ENCODE measurements at places on chromosomes 16 and 17.

GRCh38 chr17:64042700-64043485 lies 22.5 kb upstream of the ICAM2 start:
- no peak for DNase-seq

DNA sequence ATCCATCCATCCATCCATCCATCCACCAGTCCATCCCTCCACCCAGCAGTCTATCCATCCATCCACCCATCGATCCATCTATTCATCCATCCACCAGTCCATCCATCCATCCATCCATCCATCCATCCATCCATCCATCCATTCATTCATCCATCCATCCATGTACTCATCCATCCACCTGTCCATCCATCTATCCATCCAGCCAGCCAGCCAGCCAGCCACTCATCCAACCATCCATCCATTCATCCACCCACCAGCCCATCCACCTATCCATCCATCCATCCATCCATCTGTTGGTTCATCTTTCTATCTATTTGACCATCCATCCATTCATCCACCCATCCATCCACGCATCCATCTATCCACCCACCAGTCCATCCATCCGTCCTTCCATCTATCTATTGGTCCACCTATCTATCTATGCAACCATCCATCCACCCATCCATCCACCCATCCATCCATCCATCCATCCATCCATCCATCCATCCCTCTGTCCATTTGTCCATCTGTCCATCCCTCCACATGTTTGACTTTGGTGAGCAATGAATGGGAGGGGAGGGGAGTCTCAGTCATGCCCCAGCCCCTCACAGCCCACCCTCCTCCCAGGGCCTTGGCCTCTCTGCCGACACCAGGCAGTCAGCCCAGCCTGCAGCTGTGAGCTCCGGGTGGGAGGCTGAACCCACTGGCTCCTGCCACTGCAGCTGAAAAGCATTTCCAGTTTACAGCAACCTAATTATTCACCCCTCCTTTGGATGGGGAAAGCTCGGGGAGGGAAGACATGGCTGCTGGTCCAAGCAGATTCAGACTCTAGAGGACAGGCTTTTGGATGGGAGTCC lies 38.1 kb upstream of the SSTR5 start:
- DNase-seq, result no peak

DNA sequence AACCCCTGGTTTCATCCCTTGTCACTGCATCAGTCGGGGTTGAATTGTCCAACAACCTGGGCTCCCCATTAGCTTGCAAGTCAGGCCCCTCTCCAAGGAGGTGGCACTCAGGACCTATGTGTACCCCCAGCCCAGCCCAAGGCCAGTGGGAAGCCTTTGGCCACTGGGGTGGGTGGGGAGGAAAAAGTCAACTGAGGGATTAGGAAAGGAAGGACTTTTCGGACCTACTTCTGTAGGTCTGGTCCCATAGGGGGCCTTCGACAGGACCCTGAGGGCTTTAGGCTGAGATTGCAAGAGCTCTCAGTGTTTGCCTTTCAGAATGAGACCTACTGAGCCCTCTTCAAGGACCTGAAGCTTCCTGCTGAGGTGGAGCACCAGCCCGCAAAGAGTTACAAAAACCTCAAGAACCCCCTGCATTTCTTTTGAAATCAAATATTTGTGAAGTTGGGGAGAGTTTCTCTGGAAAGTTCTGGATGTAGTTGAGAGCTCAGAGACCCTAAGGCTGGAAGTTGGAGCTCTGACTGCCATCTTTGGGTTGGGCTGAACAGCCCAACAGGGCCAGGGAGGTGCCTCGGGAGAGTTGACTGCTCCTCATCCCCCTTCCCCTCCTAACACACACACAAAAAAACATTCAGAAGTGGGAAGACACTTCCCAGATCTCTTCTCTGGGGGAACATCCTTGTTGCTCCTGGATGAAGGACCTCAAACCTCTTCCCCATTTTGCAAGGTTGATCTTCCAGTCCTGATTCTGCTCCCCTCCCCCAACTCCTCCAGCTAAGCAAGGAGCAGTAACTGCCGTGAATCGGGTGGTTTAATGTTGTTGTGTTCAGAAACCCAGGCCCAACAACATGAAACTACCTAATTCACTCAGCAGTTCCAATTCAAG lies 5.8 kb upstream of the HOXB9 start:
- no peak for DNase-seq

DNA sequence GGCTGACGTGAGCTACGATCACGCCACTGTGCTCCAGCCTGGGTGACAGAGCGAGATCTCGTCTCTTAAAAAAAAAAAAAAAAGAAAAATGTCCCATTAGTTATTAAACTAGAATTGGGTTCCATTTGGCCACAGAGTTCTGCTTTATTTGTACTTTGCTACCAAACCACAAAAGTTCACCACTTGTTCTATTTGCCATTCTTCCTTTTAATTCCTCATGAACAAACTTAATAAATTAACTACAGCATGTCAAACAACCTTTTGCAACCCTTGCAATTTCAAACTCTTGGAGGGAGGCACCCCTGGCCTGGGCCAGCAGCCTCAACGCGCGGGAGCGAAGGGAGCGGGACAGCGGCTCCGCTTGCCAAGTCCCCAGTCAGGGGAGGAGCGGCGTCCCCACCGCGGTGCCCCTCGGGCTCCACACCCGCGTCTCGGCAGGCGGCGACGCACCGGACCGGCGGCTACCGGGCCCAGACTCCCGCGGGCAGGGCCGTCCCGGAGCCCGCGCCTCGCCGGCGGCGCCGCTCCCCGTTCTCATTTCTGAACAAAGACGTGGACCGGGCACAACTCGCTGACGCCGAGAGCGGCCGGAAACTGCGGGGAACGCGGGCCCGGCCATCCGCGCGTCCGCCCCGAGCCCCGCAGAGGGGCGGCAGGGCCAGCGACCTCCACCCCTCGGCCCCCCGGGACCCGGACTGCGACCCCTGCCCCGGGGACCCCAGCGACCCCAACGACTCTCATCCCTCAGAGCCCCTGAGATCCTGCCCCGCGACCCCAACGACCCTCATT lies 775 bp downstream of the CYTH1 start:
- no peak for DNase-seq

DNA sequence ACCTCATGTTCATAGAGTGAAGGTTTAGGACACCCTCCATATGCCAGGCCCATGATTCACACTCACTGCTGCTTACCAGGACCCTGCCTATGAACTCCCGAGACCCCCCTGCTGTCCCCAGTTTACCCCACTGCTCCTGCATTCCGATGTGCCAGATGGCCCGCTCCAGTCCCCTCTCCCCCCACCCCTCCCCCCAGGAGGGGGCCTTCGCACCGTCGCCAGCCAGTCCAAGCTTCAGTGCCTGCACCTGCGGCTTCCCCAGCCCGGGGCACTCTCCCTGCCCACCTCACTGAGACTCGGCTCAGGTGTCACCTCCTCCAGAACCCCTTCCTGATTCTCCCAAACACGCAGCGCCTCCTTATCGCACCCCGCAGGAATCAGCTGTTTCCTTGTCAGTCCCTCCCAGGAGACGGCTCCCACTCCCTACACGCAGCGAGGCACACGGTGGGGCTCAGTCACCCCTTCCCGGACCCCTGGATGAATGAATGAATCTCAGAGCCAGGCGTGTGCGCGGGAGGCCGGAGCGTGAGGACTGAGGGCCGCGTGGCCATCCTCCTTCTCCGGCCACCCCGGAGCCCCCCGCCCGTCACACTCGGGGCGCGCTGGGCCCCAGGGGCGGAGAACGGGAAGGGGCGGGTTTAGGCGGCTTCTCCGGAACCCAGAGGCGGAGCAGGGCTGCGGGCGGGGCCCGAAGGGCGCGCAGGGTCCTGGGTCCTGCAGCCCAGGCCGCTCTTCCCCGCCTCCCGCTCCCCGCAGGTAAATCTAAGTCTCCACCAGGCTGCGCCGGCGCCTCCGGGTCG lies 1.6 kb downstream of the MYO1C start:
- peak; percentile 63 for DNase-seq

DNA sequence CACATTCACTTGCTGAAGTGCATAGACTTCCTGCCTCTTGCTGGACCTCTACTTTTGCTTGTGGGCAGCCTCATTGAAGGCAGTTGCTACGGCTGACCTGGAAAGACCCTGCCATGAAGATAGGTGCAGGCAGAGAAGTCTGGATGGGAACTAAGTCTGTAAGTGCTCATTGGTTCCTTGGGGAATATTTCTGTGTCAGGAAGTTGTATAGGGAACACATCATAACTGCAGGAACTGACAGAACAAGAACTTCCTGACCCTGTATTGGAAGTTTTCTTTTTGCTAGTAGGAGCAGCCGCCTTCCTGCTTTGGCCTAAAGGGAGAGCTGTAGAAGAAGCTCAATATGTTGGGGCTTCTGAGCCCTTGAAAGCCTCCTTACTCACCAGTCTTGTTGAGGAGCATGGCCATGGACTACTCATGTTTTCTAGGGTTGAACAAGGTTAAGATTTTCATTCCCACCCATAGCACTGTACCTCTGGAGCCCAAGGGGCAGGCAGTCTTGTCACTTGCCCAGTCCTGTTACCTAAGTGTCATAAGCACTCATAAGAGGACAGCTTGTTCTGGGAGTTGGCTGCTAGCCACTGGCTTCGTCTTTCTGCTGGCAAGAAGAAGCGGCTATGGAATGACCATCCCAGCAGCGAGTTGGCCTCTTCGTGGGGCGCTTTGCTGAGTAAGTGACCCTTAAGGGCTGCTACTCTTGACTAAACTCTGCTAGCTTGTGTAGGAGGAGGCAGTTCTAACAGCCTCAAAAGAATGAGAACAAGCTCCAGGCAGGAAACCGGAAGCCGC lies 7.2 kb downstream of the UBFD1 start:
- no peak for DNase-seq

GRCh38 chr16:87332150-87332549 lies 15.0 kb upstream of the C16orf95 start:
- DNase-seq, result no peak

DNA sequence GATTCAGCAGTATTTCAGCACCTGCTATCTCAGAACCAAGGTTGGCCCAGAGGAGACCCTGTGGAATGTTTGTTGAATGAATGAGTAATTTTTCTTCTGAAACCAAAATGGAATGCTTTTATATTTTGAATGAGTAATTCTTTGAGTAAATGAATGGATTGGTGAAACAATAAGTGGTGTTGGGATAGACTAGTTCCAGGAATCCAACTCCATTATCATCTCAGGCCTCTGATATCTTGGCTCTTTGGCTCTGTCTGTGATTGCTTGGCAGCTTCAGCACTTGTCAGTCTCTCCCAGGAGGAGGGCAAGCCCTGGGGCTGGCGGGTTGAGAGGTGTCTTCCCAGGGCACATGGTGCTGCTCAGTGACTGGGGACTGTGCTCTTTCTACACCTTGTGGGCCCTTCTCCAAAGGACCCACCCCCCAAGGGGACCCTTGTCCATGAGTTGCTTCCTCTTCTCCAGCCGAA lies 284.4 kb upstream of the FOXF1 start:
- no peak for DNase-seq

GRCh38 chr16:86396422-86396821 lies 113.9 kb upstream of the FOXF1 start:
- no peak for DNase-seq

GRCh38 chr16:49658531-49658930 lies 197.4 kb downstream of the ZNF423 start:
- no peak for DNase-seq

- no peak for DNase-seq
Observed at GRCh38 chr17:2421315-2422147, 20.7 kb upstream of the MNT start.

- DNase-seq, result no peak
Observed at GRCh38 chr16:70777973-70778406, 23.0 kb downstream of the VAC14 start.

- no peak for DNase-seq
Observed at GRCh38 chr17:725084-725483, 7.3 kb upstream of the TLCD3A start.

- no peak for DNase-seq
Observed at GRCh38 chr17:31532526-31532925, 141.1 kb downstream of the RAB11FIP4 start.

GRCh38 chr16:70331588-70332358 lies 14.9 kb upstream of the DDX19A start:
- no peak for DNase-seq

DNA sequence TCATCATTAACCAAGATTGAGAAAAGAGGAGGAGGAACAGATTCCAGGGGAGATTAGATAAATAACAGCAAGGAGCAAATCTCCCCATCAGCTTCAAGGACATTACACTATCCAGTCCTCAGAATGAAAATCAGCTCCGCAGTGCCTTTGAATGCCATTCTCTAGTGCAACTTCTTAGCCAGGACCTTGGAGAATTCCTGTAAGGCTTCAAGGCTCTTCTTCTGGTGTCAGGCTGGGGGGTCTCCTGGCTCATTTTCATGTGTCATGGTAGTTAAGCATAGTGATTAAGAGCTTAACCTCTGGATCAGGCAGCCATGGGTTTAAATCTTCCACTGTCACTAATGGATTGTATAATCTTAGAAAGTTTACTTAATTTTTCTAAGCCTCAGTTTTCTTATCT lies 137.3 kb upstream of the CCL2 start:
- no peak for DNase-seq

DNA sequence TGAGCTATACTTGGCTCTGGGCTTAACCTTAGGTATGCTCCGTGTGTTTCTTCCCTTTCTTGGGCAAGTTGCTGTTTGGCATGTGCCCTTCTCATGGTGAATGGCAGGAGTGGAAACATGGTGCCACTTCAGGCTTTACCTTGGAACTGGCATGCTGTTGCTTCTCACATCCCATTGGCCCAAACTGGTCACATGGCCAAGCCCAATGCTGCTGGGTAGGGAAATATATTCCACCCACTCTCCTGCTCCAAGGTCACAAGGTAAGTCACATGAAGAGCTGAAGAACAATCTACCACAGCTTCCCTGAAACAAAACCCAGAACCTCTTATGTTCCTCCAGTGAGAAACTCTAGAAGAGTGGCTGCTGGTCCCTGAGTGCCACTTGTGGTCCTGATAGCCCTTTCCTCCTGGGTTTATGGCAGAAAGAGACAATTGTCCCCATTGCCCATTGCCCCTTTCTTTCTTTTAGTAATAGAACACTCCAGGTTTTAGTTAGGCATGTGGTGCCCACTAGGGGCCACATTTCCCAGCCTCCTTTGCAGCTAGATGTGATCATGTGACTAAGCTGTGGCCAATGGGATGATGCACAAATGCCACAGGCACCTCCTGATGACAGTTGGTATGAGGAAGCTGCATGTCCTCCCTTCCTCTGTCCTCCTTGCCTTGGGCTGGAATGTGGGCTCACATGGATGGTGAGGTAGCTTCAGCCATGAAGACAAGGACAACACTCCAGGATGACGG lies 50.3 kb downstream of the MEOX1 start:
- no peak for DNase-seq

- DNase-seq, result no peak
Observed at GRCh38 chr16:14501331-14502255, 128.5 kb downstream of the PARN start.

- DNase-seq, result no peak
Observed at GRCh38 chr16:57626420-57627170, 1.8 kb upstream of the ADGRG1 start.

GRCh38 chr16:77297996-77298395 lies 98.8 kb downstream of the SYCE1L start:
- DNase-seq, result no peak

GRCh38 chr16:53282975-53283946 lies 151.0 kb upstream of the RBL2 start:
- DNase-seq, result no peak
